ENCODE measurements at places on chromosomes 7 and 10.
A peak's percentile ranks its signal among the peaks of the same experiment; 100 is the strongest.

- no peak for DNase-seq
These were observed 89.2 kb downstream of the RNF216 start for GRCh38 chr7:5692112-5692844.

GRCh38 chr7:128116740-128117139 lies 85.5 kb upstream of the LRRC4 start:
- DNase-seq, result no peak

DNA sequence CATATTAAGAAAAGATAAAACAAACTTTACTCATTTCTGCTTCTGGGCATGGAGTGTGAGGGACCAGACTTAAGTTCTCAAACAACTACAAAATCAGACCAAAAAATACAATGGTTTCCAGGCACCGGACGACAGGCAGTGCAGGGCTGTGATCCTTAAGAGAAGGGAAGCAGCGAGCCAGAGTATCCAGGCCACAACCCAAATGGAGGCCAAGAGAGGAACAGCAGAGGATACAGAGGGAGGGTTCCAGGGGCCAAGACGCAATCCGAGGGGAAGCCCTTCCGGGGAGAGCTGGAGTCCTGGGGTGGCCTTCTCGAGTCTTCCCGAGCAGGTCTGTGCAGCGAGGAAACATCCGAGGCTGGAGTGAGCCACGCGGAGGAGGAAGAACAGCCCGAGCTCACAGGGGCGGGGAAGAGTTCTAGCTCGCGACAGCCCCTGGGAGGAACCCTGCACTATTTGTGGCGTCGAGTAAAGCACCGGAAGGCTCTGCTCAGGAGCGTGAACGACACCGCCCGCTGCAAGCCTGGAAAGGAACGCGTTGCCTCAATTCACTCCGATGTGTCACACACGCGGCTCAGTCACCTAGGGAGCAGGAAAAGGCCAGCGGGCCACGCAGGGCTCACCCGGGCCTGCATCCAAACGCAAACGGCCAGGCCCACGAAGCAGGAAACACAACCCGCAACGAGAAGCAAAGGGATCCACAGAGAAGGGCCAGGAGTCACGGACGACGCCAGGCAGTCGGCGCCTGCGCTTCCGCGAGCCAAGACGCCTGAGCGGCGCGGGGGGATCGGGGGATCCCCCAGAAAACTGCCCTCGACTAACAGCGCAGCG lies 933 bp upstream of the RNF32 start:
- DNase-seq, result no peak

DNA sequence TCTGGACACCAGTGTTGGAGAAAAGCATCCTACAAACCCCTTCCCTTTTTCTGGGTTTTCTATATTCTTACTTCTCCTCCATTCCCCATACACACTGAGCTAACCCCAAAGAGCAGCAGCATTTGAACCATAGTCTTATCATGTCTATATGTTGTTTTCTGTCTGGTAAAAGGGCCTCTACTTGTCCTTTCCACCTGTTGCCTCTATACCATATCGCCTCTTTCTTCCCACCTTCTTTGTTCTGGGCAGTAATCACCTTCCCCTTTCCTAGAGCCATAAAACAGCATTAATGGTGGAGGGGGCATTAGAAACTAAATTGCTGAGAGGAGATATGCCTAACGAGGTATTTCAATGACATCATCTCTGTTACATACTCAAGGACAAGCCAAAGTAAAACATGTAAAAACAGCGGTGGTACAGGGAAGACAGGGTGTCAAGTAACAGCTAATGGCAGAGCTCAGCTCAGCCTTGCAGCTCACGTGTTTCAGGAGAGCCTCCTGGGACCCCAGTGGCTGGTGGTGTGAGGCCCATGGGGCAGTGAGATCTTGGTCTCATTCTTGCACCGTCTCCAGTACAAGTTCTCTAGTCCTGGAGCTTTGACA lies 20.6 kb downstream of the NPY start:
- DNase-seq, result no peak

GRCh38 chr10:132446661-132447445 lies 49.9 kb downstream of the PWWP2B start:
- peak; percentile 49 for DNase-seq

- no peak for DNase-seq
These were observed 4.9 kb downstream of the GATA3 start for GRCh38 chr10:8059191-8059936.

DNA sequence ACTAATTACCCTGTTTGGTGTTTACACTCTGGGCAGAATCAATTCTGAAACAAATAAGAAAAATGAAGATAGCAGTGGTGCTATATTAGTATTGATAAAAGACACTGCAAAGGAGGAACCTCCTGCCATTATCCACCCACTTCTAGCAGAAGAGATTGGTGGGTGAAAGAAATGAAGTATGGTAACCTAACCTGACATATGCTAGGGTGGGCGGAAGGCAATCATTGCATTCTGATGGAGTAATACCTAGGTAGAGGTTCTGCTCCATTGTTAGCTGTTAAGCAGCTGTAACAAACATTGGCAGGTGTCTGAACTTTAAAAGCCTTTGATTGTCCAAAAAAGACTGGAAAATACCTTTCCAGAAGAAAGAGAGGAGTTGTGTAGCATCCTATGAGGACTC lies 95.9 kb downstream of the OTUD1 start:
- DNase-seq, result no peak

DNA sequence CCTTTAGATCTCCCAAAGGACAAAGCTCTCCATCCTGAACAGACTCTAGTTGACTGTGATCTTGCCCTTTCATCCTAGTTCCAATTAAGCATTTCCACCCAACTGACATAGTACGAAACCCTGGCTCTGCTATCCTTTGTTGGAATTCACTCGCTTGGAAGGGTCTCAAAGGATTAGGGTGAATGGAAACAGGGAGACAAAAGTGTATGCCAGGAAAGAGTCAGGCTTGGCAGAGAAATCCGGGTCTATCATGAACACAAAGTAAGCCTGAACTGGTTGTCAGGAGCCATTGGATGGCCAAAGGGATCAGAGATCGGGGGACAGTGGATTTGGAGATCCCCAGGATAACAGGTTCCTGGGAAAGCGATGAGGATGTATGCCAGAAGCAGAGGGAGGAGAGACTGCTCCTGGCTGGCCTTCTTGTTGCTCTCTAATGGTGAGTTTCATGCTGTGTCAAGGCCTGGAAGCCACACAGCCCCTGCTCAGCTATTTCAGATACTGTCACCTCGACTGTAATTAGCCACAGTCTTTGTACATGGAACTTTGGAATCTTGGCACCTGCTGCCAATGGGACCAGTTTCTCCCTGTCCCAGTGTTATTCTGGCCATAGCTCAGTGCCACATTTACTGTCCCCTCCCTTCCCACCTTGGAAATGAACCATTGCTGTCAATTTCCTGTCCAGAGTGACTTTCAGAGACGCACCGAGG lies 1168.7 kb upstream of the AUTS2 start:
- DNase-seq, result no peak

DNA sequence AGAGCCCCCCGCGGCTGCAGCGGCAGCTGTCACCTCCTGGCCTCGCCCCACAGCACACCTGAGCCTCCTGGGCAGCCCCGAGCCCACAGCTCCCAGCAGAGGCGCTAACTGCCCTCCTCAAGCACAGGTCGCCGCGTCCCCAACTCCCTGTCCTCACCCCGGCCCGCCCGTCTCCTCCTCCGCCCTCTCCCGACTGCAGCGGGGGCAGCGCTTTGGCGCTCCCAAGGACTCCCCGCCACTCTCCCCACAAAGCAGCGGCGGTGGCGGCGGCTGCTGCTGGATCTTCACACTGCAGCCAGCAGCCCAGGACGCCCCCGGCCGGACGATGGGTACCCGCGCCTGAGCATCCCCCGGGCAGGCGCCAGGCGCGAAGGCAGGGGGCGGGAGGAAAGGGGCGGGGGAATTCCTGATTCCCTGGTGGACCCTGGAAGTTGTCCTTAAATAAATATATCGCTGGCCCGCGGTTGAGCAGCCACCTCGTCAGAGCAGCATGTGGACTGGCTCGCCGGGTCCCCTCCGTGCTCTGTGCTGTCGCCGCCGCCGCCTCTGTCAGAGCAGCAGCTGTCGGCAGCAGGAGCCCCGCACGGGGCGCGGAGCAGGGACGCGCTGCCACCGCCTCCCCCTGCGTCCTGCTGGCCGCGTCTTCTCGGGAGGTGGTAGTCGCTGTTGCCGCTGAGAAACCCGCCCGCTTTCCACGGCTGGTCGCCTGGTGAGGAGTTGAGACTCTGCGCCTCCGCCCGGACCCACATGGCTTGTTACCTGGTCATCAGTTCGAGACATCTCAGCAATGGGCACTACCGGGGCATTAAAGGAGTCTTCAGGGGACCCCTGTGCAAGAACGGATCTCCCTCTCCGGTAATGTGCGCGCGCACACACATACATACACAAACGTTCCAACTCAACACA lies at the start of gene ZNF804B:
TSS of gene ZNF804B (plus strand) at position 471 of the 906 bp plus-strand sequence. CDS start at position 748, 277 bp downstream.
- DNase-seq, result no peak

DNA sequence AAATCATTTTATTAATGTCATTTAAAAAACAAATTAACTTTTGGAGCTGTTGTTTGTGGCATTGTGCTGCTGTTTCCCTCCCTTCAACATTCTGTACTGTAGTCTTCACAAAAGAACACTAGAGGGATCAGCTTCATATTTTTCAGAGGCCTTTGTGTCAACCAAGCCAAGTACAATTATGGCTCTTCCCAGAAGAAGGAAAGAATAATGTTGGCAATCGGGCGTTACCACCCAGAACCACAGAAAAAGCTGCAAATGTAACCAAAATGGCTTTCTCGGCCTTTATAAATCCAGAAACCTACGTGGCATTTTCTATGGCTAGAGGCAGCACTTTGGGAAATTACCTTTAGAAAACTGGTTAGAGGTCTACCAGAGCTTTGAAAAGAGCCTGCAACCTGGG lies 98.8 kb upstream of the COL1A2 start:
- DNase-seq, result no peak

GRCh38 chr7:37751096-37751495 lies 67.5 kb downstream of the GPR141 start:
- no peak for DNase-seq

GRCh38 chr7:55242613-55243012 lies 122.5 kb upstream of the LANCL2 start:
- no peak for DNase-seq

- DNase-seq, result no peak
These were observed 158.2 kb upstream of the PTPRZ1 start for GRCh38 chr7:121714559-121715303.

- DNase-seq, result no peak
These were observed 2.3 kb downstream of the DNTT start for GRCh38 chr10:96306516-96306915.

GRCh38 chr7:39299695-39300094 lies 266.5 kb upstream of the YAE1 start:
- no peak for DNase-seq

DNA sequence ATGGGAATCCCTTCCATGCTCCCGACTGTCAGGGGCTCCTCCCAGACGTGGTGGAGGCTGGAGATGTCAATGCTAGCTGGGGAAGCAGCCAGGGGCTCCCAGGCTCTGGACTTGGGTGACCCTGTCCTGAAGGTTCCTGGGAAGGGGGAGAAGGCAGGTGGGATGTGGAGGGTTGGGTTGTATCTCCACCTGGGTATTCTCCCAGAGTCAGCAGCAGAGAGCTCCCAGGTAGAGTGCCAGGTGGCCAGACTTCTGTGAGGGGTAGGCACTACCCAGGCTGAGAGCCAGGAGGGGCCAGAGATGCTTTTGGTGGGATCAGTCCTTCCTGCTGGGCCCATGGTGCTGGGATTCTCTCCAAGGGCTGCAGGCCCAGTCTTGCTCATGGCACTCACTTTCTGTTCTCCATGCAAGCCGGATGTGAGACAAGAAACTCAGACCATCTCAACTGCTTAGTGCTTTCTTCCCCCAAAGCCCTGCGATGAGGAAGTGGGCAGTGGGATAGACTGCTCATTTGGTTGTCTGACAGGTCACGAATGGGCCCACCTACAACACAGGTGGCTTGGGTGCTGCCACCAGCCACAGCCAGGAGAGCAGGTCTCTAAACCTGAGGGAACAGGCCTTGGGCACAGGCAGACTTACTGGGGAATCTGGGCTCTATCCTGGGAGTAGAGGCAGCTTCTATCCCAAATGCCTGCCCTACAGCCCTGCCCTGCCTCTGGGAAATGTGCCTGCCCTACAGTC lies 52.5 kb upstream of the CAMK2B start:
- DNase-seq, result no peak

GRCh38 chr7:111080495-111081105 lies 10.3 kb upstream of the LRRN3 start:
- no peak for DNase-seq

DNA sequence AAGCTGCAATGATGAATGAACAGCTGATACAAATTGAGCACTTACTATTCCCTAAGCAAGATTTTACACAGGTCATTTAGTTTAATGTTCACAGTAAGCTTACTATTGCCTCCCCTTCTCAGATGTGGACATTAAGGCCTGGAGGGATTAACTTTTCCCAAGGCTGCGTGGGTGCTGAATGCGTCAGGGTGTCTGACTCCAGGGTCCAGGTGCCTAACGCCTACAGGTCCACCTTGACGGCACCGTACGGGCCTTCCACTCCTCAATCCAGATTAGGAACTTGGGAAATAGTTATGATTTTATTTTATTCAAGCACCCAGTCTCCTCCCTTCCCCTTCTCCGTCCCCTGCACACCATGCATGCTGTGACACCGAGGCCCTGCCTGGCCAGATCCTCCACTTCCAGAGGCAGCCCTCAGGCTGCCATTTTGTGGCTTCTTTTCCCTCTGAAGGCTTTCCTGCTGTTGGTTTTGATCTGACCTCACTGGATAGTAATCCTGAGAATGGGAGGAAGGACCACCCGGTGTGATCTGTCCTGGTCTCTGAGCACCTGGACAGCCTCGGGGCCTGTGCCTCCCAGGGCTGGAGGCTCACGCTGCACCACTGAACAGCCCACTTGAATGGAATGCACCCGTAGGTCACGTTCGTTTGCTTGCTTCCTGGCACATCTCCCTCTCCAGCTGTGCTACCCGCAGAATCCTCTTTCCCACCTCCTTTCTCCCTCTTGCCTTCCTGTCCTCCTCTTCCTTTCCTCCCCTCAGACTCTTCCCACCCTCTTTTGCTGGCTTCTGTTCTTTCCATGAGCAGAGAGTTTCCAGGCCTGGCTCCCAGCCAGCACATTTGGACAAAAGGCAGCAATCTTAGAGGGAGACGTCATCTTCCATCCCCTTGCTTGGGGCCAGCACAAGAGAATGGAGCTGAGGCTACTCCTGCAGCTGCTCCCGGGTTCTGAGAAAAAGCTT lies 14.4 kb downstream of the DENND2A start:
- DNase-seq, result no peak

GRCh38 chr7:78226059-78226719 lies 427.6 kb downstream of the PHTF2 start:
- DNase-seq, result peak; percentile 25

- DNase-seq, result no peak
These were observed 92.8 kb upstream of the LANCL2 start for GRCh38 chr7:55272328-55272727.
